ENCODE measurements at places on chromosomes 6 and 20.
A peak's percentile ranks its signal among the peaks of the same experiment; 100 is the strongest.

GRCh38 chr20:37919389-37920040, 16.6 kb downstream of the VSTM2L start:
- DNase-seq: no peak

- DNase-seq: no peak
These were observed 107.5 kb downstream of the DTNBP1 start for GRCh38 chr6:15555101-15556038.

DNA sequence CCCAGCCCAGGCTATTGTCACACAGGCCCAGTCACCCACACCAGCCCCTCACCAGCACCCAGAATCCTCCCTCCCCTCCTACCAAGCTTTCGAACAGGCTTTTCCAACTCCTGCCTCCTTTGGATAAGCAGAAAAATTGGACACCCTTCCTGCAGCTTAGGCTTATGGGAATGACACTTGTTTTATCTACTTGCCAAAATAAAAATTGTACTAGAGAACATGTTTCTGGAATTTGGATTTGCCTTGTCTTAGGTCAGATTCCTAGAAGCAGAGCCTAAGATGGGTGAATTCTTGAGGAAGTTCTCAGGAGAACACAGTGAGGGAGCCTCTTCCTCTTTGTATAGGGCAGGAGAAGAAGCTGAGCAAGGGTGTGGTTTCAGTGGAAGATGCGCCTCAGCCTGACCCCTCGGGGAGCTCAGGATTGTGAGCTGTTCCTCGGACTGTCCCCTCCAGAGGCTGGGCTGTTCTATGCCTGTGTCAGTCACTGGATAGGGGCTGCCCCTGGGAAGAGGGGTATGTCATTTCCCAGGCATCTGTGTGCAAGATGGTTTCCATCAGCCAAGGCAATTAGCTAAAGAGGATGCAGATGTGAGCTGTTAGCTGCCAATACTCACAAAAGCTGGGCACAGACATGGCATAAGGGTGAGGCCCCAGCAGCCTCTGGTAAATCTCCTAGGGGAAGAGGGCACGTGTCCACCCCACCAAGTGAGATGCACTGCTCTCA, 33.9 kb downstream of the ITPR3 start:
- no peak for DNase-seq

DNA sequence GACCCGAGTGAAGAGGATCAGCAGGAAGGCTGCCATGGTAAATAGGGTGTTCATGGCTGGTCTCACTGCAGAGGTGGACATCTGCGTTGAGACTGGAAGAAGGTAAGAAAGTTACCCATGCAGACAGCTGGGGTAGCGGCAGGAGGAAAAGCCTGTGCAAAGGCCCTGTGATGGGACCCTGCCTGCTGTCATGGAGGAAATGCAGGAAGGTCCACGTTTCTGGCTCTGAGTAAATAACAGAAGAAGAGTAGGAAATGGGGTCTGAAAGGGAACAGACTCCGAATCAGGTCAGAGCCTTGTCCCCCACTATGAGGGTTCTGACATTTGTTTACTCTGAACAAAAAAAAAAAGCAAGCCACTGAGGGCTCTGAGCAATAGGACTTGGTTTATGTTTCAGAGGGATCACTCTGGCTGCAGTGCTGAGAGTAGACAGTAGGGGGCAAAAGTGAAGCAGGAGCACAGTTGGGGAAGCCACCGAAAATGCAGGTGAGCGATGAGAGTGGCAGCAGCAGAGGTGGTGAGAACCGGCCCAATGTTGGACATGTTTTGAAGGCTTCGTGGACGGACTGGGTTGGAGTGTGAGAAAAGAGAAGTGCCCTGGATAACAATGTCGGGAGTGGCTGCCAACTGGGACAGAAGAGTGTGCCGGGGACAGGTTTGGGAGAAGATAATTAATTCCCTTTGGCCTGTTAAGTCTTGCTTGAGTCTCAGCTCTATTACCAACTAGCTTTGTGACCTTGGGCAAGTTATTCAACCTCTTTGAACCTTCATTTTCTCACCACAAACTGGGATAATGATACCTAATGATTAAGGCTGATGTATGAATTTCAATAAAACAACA, 57.9 kb upstream of the MAP7 start:
- peak; percentile 83 for DNase-seq

GRCh38 chr6:122709922-122710512, 69.5 kb upstream of the FABP7 start:
- DNase-seq: peak; percentile 11

DNA sequence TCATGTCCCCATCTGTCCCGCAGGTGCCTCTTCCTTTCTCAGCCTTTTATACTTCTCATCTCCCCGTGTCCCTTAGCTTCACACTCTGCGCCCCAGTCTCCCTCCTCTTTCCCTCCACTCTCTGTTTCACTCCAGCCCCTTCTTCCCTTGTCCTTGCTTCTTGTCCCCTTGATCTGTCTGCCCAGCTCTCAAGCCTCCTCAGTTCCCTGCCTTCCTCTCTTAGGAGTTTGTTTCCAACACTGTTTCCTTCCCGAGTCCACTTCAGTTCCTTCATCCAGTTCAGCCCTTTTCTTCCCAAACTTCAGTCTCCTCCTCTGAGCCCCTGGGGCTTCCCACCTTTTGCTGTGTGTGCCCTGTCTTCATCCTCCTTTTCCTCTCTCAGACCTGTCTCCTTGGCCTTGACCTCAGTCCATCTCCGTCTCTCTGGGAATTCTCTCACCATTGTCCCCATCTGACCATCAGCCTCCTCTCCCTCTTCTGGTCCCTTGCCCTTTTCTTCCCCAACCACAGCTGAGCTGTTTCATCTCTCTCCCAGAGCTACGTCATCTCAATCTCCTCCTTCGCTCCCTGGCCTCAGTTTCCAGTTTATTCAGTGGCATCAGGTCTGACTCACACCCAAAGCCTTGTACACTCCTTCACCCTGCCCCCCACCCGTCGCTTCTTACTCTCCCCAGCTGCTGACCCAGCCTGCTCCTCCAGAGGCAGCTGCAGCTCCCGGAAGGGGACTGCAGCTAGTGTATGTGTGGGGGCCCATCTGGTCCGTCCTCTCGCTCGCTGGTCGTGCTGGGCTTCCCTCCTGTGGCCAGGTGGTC, 2.7 kb upstream of the DDR1 start:
- no peak for DNase-seq

GRCh38 chr6:22966691-22967422, 397.5 kb downstream of the HDGFL1 start:
- DNase-seq: no peak

DNA sequence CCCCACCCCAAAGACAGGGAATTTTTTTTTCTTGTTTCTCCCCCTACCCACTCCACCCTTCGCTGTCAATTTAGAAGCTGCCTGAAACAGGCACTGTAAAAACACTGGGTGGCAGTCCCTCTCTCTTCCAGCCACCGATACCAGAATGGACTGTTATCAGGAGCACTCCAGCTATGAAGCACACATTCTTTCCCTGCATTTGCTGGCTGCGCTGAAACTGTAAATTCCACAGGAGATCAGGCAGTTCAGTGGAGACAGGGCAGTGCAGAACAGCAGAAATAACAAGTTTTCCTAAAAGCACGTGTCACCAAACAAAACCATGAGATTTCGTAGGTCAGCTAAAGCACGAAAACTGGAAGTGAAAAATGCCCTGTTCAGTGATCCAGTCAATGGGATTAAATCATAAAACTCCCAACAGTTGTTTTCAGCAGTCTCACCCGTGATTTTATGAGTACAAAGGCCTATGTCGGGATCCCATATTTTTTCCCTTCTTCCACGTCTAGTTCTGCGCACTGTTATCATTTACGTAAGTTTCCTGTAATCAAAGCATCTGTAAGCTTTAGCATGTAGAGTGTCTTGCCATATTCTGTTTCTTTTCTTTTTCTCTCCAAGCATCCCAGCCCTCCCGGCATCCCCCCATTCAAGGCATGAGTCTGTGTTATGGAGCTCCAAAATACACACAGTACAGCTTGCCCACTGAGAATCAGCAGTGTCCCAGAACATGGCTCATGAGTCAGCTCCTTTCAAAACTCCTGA, 359.9 kb upstream of the EPHA7 start:
- DNase-seq: no peak

GRCh38 chr20:34579191-34579978, 20.9 kb downstream of the MAP1LC3A start:
- no peak for DNase-seq

DNA sequence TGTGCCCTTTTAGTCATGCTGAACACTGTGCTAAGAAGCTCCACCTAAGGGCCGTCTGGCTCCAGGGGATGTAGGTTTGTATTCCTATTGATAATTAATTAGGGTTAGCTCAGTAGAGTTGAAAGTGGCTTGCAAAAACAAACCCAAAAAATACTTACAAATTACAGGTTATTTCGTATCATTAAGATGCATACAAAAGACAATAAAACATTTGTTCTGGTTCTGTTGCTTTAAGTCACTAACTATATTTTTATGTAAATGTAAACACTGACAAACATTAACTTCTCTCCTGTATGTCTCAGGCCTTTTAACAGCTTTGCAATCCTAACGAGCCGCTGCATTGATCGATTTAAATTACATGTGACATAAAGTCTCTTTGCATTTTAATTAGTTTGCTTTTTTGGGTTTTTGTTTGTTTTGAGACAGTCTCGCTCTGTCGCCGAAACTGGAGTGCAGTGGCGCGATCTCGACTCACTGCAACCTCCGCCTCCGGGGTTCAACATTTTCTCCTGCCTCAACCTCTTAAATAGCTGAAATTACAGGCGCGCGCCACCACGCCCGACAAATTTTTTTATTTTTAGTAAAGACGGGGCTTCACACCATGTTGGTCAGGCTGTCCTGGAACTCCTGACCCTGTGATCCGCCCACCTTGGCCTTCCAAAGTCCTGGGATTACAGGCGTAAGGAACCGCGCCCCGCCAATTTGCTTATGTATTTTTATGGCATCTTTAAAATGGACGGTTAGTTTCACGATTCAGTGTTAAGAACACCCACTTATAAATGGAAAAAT, 110.9 kb downstream of the HFE start:
- peak; percentile 85 for DNase-seq

- no peak for DNase-seq
These were observed 38.2 kb upstream of the ZBP1 start for GRCh38 chr20:57658447-57658832.

DNA sequence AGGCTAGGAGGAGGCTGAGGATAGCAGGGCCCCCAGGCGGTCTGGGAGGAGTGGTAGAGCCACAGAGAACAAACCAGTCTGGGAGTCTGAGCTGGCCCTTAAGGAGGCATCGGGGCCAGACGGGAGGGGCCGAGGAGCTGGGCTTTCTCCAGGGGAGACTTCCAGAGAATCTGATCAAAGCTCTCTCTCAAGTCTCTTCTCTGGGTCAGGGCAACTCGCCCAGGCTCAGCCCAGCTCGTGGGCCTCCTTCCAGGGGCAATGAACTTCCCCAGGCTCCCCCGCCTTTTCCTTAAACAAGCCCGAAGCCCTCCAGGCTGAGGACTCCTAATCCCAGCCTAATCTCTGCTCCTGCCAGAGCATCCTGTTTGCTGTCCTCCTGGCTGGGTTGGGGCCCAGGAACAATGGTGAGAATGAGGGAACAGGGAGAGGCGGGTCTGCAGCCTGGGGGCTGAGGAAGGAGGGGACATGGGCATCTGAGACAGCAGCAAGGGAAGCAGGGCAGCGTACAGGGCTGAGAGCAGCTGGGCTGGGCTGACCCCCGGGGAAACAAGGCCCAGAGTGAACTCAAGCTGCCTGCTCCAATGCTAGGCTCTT, 173.6 kb downstream of the ANKRD60 start:
- DNase-seq: no peak

DNA sequence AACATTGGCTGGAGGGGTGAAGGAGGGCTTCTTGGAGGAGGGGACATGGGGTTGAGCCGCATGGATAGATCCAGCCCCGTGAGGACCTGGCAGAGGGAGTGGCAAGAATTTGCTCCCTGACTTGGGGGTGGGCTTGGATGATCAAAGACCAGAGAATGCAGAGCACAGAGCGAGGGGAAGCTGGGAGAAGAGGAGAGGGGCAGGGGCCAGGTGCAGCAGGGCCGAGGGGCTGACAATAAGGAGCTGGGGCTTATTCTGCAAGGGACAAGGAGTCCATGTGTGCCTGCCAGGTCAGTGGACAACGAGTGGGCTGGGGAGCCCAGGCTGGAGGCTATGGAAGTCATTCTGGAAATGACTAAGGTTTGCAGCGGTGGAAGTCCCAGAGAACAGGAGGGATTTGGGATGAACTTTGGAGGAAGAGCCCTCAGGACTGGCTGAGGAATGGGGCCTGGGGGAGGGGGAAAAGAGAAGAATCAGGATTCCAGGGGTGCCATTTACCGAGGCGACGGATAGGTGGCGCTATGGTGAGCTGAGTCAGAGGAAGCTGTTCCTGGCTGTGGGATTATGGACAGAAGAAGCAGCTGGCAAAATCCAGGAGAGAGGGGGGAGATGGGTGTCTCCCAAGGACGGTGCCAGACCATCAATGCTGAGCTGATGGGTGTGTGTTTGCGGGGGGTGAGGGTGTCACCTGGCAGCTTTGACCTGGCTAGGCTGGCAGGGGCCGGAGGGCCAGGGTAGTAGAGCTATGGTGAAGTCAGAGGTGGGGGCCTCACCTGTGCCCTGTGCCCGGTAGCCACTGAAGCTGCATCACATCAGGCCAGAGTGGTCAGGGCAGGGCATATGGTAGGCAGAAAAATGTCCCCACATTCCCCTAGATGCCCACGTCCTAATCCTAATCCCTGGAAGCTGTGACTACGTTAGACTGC, 7.8 kb downstream of the KCNG1 start:
- peak; percentile 12 for DNase-seq

GRCh38 chr6:136158387-136158821, 91.7 kb downstream of the MTFR2 start:
- DNase-seq: no peak

- DNase-seq: no peak
These were observed 119.4 kb downstream of the TBX18 start for GRCh38 chr6:84645000-84645399.

GRCh38 chr6:38599966-38600550, 39.7 kb downstream of the BTBD9 start:
- no peak for DNase-seq

DNA sequence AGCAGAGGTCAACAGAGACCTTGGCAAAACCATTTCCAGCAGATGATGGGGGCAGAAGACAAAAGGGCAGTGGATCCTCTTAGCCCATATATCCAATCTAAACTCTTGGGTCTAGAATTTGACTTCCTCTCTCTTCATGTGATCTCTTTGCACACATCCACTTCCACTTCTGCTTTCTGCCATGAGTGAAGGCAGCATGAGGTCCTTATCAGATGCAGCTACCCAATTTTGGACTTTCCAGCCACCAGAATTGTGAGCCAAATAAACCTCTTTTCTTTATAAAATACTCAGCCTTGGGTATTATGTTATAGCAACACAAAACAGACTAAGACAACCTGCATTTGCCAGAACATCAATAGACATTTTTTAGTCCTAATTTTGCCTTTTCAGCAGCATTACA, 191.6 kb downstream of the ADAT2 start:
- peak; percentile 12 for DNase-seq

GRCh38 chr20:3980260-3981131, 34.9 kb downstream of the RNF24 start:
- DNase-seq: peak; percentile 29

GRCh38 chr6:109093732-109094415, 772 bp downstream of the SESN1 start:
- DNase-seq: no peak

- DNase-seq: no peak
These were observed 117.0 kb upstream of the MYL9 start for GRCh38 chr20:36424314-36424713.

DNA sequence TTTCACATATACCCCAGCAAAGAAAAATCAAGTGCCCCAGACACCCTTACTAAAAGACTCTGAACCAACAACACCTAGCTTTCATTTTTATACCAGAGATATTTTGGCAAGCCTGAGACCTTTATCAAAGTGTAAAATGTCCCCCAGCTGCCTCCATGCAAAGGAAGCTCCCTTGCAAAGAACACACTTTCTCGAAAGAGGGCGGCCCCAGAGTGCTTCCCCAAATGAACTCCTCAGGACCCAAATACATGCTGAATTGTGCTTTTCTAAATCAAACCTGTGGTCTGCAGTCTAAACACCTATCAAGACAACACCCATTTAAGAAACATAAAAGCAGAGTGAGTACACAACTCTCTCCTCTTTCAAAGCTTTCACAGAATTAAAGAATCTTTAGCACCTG, 490 bp downstream of the IPCEF1 start:
- DNase-seq: no peak
